ENCODE measurements at places on chromosomes 3 and 15.

GRCh38 chr3:189331002-189331418 is 159.2 kb downstream of the TPRG1 start:
- DNase-seq, result no peak

DNA sequence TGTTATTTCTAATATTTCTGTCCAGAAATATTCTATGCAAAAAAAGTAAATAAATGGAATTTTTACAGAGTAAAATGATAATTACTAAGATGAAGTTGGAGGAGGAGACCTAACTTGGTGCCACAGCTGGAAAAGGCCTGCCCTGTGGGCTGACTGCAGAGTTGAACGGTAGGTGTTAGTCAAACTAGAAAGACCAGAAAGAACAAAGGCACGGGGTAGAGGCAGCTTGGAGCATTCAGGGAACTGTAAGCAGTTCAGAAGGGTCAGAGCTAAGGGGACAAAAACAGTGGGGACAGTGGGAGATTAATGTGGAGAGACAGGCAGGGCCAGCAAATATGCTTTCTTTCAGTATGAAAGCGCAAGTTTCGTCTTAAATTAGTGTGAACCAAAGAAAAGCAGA is 39.3 kb upstream of the PTPRG start:
- no peak for DNase-seq

- DNase-seq, result no peak
Measured at GRCh38 chr3:15305359-15305844, 27.0 kb downstream of the SH3BP5 start.

DNA sequence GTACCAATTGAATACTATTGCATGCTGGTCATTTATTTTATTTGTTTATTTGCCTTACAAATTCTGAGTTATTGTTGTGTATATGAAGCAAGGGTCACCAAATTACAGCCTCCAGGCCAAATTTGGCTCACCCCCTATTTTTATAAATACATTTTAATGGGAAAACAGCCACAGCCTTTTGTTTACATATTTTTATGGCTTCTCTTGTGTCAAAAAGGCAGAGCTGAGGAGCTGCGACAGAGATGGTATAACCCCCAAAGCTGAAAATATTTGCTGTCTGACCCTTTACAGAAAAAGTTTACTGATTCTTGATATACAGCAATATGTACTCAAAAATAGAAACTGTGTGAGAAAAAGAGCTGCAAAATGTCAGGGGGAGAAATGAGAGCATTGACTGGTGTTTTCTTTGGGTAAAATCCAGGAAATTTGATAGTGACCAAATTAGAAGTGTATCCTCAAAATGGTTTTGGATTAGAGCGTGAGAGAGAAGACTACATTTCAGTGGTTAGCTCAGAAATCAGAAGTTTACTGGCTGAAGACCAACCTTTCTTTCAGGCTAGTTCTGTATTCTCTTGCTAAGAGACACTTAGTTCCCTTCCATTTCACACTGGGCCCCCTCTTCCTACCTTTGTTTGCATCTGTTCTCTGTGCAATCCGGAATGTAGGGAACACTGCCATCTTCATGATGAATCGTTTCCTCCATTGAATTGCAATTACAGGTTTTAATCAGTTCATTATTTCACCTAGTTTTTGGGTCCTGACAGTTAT is 757.8 kb downstream of the AGBL1 start:
- no peak for DNase-seq

DNA sequence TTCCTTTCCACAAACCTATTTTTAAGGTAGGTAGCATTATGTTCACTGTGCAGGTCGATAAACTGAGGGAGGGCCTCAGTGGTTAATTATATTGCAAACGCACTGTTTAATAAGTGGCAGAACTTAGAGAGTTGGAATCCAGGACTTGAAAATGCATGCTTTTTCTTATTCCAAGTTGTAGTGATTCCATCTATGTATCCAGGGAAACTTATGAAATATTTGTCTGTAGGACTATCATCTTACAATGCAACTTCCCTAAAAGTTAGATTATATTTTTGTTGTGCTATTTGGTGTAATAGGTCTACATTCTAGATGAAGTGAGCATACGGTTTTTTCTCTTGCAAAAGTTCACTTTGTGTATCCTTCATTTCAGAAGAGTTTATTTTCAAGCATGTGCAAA is 419.5 kb downstream of the NAALADL2 start:
- DNase-seq, result no peak

GRCh38 chr3:156429125-156429524 is 125.8 kb downstream of the SSR3 start:
- no peak for DNase-seq

GRCh38 chr3:99473321-99473751 is 165.1 kb upstream of the COL8A1 start:
- no peak for DNase-seq

GRCh38 chr3:137988152-137988551 is 21.8 kb upstream of the CLDN18 start:
- DNase-seq, result no peak

DNA sequence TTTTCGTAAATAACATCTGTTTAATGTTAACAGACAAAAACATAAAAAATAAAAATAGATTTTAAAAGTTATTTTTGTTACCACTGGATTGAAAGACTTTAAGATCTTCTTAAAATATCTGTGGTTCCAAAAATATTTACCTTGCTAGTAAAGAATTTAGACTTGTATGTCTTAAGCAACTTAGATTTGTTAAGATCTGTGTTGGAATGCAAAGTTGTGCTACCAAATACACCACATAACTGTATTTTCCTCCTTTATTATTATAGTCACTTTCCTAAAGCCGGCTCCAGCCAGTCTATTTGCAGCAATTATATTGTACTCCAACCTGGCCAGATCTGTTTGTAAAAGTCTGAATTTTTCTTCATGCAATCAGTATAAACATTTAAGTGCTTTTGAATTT is 63.7 kb downstream of the SPRED1 start:
- DNase-seq, result no peak

GRCh38 chr3:108131475-108132134 is 40.8 kb upstream of the CD47 start:
- no peak for DNase-seq

- no peak for DNase-seq
Measured at GRCh38 chr3:14672588-14672987, 2.4 kb upstream of the C3orf20 start.

DNA sequence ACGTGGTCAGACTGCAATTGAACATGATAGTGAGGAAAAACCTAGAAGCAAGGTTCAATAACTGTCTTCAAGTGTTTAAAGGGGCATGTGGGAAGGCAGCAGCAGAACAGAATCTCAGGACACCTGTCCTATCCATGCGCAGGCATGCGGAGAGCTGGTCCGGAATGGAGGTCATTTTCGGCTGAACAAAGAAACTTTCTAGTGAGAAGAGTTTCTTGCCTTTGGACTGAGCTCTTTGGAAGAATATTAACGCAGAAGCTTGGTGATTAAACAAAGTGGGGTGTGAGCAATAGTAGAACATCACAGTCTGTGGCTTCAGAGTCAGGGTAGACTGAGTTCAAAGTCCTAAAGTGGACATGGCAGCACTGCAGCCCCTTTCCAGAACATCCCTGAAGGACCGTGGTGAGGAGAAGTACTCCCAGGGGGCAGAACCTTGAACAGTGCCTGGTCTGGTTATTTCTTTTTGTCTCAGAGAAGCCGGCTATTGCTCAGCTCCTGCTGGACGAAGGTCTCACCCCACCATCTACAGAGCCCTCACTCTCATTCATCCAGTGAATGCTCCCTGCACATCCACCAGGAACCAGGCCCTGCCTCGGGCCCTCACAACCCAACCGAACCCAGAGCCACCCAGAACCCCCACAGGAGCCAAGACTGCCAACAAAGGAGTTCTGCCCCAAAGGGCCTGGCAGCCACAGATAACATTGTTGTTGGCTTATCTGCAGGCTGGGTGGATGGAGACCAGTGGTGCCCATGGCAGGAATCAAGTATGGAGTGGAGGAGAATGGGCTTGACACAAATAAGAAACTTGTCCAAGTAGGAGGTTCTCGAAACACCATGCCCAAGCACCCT is 2.8 kb upstream of the SSUH2 start:
- DNase-seq, result no peak

DNA sequence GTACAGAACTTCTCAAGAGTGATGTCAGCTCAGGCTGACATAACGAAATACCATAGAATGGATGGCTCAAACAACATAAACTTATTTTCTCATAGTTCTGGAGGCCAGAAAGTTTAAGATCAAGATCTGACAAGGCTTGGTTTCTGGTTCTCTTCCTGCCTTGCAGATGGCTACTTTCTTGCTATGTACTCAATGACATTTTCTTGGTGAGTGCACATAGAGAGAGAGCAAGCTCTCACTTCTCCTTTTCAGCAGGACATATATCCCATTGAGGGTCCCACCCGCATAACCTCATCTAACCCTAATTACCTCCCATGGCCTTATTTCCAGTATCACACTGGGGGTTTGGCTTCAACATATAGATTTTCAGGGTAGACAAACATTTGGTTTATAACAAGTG is 1072.1 kb downstream of the PLOD2 start:
- DNase-seq, result no peak

GRCh38 chr15:56058986-56059385 is 65.6 kb upstream of the NEDD4 start:
- DNase-seq, result no peak

GRCh38 chr3:124707656-124708062 is 22.6 kb upstream of the UMPS start:
- DNase-seq, result no peak

DNA sequence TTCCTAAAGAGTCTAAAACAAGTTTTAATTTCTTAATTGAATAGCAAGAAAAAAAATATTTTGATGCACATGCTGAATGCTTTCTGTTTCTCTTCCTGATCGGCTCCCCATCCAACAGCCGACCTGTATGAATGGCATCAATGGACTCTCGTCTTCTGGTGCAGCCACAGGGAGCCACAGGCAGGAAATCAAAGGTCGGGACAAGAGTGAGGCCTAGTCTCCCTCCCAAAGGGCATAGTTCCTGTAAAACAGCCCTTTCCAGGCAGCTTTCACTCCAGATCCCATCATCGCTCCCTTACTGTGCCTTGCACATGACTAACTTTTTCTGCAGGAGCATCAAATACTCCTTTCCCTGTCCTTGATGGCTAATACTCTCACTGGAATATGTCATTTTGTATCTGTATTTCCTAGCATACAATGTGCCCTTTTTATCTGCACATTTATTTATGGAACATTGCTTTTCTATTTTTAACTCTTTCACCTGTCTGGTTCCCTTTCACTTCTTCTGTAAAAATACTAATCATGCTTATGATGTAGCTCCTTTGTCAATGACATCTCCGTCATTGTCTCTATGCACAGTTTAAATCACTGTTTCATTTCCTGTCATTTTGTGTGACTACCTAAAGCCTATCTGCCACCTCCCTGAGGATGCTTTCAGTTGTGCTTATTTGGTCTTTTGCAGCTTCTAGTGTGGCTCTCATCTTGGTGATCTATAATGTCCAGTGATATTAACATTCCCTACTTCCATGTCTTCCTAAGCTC is 326.2 kb downstream of the CTNNB1 start:
- no peak for DNase-seq

GRCh38 chr15:80732167-80732566 is 37.1 kb downstream of the ABHD17C start:
- DNase-seq, result no peak

- DNase-seq, result no peak
Measured at GRCh38 chr3:36562945-36563344, 182.6 kb downstream of the STAC start.

DNA sequence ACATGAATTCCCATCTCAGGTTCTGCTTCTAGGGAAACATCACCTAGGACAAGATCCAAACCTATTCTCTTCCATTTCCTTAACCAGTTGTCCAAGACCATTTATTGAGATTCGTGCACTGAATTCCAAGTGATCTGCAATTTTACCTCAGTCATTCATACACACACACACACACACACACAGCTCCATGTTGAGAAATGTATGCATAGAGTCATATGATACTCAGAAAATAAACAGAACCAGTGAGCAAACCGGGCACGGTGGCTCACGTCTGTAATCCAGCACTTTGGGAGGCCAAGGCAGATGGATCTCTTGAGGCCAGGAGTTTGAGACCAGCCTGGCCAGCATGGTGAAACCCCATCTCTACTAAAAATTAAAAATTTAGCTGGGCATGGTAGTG is 6.1 kb upstream of the KPNA1 start:
- DNase-seq, result no peak

DNA sequence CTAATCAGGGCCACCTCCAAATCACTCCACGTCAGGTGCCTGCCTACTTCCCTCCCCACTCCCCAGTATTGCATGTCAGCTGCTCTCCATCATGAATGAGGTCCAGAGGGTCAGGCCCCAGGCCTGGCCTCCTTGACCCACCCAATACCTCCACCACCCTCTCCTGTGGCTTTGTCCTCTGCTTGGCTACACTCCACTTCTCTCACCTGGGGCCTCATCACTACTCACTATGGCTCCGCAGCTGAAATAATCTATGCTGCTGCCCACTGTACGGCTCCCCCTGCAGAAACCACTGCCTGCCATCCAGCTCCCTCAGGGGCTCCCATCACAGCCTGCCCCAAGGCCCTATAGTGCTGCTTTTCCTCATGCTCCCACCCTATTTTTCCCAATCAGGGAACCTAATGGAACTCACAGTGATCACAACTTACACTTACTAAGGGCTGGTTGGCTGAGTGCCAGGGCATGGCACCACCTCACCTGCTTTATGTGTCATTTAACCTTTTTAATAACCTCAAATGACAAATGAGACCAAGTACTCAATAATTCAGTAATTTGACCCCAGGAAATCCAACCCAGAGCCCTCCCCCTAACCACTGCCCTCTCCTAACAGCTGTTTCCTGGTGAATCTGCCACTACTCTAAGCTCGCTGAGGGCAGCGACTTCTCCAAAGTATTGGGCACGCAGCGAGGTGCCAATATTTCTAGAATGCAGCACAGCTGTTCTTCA is 2.3 kb downstream of the GORASP1 start:
- no peak for DNase-seq

- no peak for DNase-seq
Measured at GRCh38 chr3:30639937-30640336, 33.5 kb downstream of the TGFBR2 start.

DNA sequence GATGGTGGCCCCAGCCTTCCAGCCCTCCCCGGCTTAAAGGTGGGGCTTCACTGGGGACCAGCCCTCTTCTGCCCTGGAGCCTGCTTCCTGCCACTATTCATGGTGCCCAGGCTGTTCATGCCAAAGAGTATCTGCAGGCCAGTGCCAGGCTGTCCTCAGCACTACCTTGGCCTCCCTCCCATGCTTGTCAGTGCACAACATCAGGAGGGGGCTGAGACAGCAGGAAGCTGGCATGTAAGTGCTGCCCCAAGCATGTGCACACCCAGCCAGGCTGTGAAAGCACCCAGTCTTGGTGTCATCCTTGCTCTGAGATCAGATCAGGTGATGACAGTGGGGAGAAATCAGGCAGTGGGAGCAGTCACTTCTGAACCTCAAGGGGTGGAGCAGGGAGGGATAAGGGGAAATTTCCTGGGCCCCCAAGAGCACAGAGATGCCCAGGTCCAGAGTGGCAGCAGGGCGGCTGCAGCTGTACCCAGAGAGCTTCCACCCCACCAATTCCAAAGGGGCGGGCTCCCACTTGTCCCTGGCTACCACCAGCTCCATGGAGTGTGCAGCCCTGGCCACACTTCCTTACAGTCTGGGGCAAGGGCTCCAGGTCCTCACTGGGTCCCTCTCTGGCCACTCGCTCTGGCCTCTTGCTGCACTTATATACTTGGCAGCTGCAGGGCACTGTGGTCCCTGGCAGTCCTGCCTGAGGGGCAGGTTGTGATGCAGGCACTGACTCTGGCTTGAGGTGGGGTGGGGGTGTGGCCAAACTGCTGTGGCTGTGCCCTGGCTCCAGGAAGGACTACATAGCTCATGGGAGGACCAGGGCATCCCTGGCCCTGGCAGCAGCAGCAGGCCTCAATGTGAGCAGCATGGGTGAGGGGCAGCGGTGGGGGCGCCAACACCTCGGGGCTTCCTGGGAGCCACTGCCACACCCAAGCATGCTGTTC is 91.4 kb upstream of the TNFSF10 start:
- no peak for DNase-seq
